ENCODE measurements at places on chromosomes 7 and 10.

GRCh38 chr10:20110125-20111100 is 294.2 kb downstream of the PLXDC2 start:
- no peak for DNase-seq

DNA sequence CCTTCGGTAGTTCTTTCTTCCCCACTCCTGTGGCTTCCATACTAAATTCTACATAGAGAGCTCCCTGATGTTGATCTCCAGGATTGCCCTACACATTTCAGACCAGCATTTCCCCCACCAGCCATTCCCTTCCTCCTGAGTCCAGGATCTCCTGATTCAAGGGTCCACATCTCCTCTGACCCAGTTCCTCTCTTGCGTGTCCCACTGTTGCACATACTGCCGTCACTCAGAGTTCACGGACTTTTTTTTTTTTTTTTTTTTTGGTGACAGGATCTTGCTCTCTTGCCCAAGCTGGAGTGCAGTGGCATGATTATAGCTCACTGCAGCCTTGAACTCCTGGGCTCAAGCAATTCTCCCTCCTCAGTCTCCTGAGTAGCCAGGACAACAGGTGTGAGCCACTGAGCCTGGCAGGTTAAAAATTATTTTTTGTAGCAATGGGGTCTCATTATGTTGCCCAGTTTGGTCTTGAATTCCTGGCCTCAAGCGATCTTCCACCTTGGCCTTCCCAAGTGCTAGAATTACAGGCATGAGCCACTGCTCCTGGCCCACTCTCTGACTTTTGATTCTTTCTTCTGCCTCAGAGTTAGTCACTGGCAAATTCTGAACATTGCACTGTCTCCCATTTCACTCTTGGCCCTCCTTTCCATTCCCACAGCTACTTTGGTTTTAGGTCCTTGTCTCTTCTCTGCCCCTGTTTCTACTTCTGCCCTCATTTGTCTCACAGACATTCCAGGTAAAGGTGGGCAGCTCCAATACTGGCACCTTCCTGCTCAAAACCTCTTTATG is 29.6 kb upstream of the ZRANB1 start:
- no peak for DNase-seq

DNA sequence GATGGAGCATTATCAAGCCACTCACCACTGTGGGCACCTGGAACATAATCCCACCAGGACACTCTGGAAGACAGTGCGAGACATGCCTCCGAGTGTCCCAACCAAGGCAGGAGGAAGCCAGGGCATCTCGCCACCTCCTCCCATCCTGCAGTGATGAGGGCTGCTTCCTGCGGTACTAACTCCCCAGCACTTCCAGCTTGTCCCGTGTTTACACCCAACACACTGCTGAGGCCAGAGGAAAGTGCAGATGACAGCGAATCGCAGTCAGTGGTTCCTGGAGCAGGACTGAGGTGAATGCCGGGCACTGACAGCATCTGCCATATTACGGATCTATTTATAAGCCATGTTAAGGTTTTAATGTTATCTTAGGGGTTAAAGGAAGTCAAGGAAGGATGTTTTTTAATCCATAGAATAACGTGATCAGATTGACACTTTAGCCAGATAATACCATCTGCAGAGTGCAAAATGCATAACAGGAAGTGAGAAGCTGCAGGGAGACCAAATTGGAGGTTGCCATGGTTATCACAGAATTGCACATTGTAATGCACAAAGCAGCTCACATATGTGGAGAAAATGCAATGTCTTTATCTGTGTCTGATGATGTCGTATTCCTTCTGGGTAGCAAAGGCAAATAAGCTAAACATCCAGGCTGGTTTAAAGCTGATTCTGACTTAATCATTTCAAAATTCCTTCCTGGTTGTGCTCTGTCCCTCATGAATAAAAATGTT is 314.1 kb upstream of the C7orf33 start:
- DNase-seq = no peak

DNA sequence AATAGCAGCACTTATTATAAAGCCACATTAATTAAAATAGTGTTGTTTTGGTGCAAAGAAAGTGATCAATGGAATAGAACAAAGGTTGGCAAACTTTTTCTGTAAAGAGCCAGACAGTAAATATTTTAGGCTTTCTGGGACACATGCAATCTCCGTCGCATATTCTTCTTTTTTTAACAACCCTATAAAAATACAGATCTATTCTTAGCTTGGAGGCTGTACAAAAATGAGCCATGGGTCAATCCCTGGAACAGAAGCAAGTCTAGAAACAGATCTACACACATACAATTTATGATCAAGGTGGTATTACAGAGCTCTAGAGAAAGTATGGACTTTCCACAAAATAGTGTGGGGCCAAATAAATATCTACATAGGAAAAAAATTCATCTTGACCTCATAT is 71.8 kb downstream of the ARHGAP21 start:
- DNase-seq = no peak

GRCh38 chr7:68865351-68866199 is 732.7 kb upstream of the AUTS2 start:
- DNase-seq = no peak

- DNase-seq = no peak
These were observed 88.6 kb upstream of the KLF14 start for GRCh38 chr7:130822642-130823041.

DNA sequence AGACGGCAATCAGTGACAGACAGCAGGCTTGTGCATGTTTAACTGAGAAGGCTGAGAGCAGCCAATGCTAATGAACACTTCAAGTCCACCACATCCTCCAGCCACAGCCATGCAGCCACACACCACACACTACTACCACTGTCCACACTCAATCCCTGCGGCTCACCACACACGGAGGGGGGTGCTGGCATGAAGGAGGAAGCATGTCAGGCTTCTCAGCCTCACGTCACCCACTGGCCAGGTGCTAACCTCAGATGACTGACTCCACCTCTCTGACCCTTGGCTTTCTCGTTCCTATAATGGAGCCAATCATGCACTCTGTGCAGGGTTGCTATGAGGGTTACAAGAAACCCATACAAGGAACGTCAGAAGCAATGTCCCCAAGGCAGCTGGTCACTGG is 165.4 kb upstream of the RNF32 start:
- DNase-seq = no peak

DNA sequence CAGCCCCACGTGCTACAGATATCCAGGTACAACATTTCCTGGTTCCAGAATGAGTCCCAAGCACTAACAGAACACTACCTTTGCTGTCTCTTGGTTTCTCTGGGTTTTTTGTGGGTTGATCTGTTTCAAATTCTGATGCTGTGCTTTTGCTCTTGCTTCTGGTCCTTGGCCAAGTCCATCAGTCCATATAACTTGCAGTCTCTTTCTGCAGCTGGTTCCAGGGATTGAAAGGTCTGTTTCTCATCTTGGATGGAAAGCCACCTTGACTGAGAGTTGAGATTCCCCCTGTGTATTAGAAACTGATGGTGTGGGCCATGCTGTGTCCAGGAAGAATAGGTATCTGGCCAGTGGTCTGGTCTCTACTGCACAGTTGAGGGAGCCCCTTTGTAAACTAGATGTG is 171.1 kb downstream of the JCAD start:
- DNase-seq = no peak

GRCh38 chr10:120979435-120980278 is 128.5 kb downstream of the WDR11 start:
- DNase-seq = no peak

DNA sequence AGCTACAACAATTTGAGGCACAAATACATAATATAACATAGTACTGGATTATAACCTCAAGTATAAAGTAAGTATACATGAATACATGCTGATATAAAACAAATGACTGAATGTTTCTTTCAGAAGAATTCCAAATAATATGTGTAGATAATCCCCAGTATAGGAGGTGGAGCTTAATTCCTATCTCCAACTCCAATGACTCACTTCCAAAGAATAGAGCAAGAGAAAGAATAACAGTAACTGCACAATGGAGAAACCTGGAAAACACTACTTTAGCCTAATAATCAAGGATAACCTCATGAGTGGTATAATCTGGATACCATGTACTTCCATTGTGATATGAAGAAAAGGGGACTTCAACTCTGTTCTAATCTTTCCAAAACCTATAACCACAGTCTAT is 13.7 kb upstream of the SEMA3C start:
- no peak for DNase-seq

- DNase-seq = no peak
These were observed 80.4 kb downstream of the CUBN start for GRCh38 chr10:17049195-17049594.

GRCh38 chr7:129315960-129316359 is 91.1 kb downstream of the AHCYL2 start:
- DNase-seq = no peak

GRCh38 chr10:42973411-42973810 is 103.5 kb upstream of the RET start:
- DNase-seq = no peak

Data from effector memory CD4-positive, alpha-beta T cell (primary cell).